ENCODE measurements at places on chromosomes 5 and 9.

- no peak for DNase-seq
Measured at GRCh38 chr5:130189961-130190360, 285.7 kb downstream of the CHSY3 start.

- DNase-seq, result no peak
Measured at GRCh38 chr5:143771189-143771588, 40.8 kb upstream of the HMHB1 start.

DNA sequence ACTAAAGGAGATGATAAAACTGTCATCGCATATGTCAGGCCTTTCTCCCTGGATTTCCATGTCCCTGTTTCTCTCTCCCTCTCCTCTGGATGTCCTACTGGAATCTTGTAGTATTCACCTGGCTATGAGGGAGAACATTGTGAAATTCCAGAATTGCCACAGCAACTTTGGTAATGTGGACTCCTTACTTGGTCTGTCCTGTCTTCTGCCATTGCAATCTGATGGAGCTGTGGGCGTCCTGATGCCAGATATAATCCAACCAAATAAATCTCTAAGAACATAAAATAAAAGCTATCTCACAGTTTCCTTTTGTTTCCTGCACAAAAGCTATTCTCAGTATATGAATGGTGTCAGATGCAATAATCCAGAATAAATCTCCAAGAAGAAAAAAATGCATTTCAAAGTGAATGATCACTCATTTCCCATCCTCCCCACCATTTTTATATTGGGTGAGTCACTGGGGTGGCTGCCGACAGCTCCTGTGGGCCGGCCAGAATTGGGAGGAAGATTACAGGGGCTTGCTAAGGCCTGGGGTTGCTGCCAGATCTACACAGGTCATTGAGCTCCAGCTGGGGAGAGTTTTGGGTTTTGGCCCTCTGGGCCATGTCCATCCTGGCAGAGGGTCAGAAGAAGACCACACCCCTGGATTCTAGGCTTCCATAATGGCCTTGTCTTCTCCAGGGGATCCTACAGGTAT lies 160.7 kb upstream of the PITX1 start:
- DNase-seq, result no peak

DNA sequence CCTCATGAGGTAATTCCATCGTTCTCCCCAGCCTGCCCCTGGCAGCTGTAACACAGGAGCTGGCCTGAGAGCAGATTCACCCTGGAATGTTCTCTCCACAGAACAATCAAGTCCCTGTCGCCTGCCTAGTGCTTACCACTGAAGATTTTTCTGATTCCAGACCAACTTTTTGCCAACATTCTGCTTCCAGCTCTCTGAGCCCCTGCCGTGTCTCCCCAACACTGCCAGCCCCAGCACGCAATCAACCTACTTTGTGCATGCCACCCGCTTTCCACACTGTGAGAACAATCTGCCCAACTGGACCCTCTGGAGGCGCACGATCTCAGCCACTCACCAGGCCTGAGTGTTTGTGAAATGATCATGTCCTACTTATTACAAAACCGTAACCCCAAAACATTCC lies 62.6 kb downstream of the PSMB7 start:
- no peak for DNase-seq

DNA sequence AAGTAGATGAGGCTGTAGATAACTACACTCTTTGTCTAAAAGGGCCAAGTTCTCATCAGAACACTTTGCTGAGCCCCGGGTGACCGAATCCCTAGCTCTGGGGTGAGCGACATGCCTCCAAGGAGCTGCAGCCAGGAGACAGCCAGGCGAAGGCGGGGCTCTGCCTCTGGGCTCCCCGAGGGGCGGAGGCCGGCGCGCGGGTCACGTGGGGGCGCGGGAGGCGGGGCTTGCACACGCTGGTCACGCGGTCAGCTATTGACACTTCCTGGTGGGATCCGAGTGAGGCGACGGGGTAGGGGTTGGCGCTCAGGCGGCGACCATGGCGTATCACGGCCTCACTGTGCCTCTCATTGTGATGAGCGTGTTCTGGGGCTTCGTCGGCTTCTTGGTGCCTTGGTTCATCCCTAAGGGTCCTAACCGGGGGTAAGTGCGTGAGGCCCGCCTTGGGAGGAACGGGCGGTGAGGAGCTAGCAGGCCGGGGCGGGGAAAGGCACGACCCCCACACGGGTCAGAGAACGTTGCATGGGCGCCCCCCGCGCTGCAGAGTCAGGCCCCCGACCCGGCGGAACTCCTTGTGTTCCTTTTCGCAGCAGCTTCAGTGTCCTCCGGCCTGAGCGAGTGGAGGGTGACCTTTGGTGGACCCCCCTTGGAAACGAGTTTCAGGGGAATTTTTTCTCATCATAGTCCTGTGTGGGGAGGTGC lies at the start of gene ATP6V0E1:
ATP6V0E1 (plus strand) TSS at position 230 of the 702 bp plus-strand sequence; CDS start at position 320, 90 bp downstream.
- DNase-seq, result peak; percentile 91

GRCh38 chr5:166074582-166075481 lies 2216.6 kb upstream of the WWC1 start:
- no peak for DNase-seq

GRCh38 chr9:3768712-3769457 lies 243.1 kb upstream of the RFX3 start:
- no peak for DNase-seq

DNA sequence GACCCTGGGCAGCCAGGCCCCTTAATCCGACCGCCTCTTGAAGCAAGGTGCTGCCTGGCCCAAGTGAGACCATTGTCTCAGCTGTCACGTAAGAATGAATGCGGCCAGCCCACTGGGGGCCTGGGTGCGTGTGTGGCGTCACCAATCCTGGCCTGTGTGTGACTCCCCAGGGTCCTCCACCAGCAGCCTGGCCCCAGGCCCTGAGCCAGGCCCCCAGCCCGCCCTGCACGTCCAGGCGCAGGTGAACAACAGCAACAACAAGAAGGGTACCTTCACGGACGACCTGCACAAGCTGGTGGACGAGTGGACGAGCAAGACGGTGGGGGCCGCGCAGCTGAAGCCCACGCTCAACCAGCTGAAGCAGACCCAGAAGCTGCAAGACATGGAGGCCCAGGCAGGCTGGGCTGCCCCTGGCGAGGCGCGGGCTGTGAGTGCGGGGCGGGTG lies 124.2 kb downstream of the WNK2 start:
- no peak for DNase-seq

GRCh38 chr9:132943651-132944293 lies 644 bp downstream of the TSC1 start:
- DNase-seq, result no peak

DNA sequence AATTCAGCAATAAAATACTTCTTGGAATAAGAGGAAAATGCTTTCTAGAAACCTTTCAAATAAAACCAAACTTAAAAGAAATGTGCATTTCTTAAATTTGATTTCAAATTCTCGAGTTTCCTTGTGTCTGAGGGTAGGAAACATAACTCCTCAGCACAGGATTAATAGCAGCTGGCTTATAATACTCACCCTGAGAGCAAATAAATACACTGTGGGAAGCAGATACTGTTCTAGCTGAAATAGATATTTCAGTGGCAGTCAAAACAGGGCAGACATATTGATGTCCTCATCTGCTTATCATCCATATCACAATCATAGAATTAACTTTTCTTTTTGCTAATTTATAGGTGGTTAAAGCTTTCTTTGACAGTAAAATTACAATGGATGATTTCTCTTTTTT lies 24.1 kb upstream of the FEM1C start:
- DNase-seq, result no peak

DNA sequence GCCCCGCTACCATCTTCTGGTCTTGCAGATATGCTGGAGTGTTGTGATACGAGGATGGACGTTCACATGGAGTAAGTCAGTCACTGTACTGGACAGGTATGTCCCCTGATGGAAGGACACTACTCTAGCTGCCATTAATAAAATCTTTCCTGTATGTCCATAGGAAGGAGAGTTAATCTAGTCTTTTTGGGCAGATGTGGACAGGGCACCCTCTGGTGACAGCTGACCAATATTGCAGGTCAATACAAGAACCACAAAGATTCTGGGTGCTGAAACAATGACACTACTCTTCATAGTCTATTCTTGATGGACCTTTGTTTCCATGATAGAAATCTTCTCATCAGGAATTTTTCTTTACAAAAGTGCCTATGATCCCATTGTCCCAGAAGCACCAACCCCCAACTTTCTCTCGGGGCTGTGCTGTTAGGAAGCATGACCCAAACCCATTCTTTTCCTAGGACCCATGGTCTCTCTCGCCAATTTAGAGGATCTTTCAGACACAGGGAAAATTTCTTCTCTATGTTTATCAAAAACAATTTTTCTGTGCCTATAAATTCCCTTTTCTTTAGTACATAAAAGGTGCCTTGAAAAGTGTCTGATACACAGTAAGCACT lies 376.9 kb downstream of the DTWD2 start:
- DNase-seq, result no peak

- no peak for DNase-seq
Measured at GRCh38 chr5:95620870-95621838, 1.3 kb downstream of the GPR150 start.

GRCh38 chr5:147431586-147431985 lies 78.3 kb downstream of the DPYSL3 start:
- no peak for DNase-seq

DNA sequence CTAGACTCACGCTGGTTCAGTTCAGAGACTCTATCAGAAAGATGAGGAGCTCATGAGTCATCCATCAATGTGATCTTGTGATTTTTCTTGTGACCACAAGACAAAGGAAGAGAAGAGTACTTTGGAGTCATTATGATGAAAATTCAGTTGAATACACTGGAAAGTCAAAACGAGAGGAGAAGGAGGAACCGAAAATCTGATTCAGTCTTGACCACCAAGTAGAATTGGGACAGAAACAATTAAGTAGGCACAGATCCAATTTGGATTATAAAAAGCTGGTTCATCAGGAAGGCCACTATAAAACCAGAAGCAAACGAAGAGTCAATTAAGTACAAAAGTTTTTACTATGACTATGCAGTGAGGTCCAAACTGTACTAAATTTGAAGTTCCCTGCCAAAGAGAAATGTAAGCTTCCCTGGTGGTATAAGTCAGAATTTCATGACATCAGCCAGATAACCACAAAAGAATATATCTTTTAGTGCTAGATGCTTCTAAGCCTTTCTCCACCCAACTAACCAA lies 90.9 kb downstream of the THBS4 start:
- DNase-seq, result no peak

DNA sequence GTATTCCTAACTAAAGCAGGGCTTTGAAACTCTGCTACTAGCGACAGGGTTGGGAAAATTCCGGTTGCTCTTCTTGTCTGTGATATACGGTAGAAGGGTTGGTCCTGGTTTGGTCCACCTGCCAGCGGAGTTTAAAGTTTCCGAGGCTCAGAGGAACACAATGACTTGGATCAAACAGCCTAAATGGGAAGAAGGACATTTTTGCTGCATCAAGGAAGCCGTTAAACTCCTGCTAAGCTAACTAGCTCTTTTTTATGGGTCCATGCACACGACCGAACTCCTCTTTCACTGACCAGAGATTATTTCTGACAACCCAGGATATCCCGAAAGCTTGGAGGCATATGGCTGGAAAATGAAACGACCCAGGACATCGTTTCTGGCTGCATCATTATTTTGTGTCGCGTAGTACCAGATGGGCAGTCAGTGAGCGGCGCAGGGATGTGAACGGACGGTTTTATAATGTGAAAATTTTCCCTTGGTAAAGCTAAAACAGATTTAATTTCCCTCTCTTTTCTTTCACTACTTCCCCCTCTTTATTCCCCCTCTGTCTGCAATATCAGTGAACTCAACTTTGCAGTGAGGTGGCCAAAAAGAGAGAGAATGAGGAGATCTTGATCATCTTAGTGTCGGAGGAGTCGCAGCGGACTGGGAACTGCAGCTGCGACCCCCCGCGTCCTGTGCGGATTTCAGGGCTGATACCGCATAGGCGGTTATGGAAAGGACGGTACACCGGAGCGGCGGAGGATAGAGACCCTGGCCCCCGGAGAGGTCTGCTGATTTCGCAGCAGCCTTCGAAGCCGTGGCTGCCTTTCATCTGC lies at the start of gene LURAP1L:
LURAP1L (plus strand) TSS at position 160 of the 818 bp plus-strand sequence. CDS start 696 bp downstream, outside the sequence.
- DNase-seq, result no peak

- no peak for DNase-seq
Measured at GRCh38 chr9:128495804-128496417, 8.6 kb upstream of the GLE1 start.

DNA sequence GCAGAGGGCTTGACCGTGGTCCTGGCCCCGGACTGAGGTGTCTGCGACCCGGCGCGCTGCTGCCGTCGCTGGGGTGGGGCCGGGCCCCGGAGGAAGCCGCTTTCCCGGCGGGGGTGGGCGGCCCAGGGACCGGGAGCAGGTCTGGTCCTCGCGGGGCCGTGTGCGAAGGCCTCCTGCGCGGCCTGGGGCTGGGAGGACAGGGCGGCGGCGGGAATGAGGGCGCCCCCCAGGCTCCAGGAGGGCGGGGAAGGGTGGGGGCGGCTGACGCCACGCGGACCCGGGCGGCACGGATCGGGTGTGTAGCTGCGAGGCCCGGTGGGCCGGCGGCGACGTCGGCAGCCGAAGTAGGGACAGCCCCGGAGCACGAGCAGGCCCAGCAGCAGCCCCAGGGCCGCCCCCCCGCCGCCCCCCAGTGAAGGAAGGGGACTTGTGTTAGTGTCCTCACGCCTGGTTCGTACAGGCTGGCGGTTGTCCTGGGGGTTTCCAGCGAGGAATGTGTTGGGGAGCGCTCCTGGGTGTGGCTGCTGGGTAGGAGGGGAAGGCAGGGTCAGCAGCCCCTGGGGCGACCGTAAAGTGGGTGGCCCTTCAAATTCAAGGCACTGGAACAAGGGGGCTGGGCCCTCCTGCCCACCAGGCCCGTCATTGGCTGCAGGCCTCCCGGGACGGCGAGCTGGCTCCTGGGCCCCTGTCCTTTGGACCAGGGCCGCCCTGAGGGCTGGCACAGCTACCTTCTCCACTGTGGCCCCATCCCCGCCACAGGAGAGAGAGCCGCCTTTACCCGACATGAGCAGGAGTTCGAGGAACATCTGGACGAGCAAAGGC lies 597 bp upstream of the TMEM250 start:
- no peak for DNase-seq

Measured in stimulated activated CD4-positive, alpha-beta T cell treated with anti-CD3 and anti-CD28 coated beads, Interleukin-1b, Interleukin-23, amount 100 ng/mL, for 1 hour (primary cell).